ENCODE measurements at places on chromosomes 7 and 10. TPM values are rescaled to one million over a fixed set of nuclear protein-coding genes. Genes with fewer than 3 reads are reported as not detected.

The ACBD7 gene
- 12.0 TPM for total RNA-seq

The CYP2E1 gene
- total RNA-seq = 0.49 TPM

The NOD1 gene
- 8.1 TPM for total RNA-seq

The MSMB gene
- not detected for total RNA-seq

The GSTK1 gene
- 51.0 TPM for total RNA-seq

The BMPER gene
- total RNA-seq = not detected

The WNT8B gene
- 3.8 TPM for total RNA-seq

The IGFBP3 gene
- total RNA-seq = 40.2 TPM

The CLEC5A gene
- not detected for total RNA-seq

The CALML3 gene
- not detected for total RNA-seq

The SFRP5 gene
- not detected for total RNA-seq

The CRYGN gene
- total RNA-seq = 0.32 TPM

The ZNF277 gene
- 20.2 TPM for total RNA-seq

The LIPK gene
- total RNA-seq = not detected

The SPDYE1 gene
- not detected for total RNA-seq

The PNLIP gene
- total RNA-seq = not detected

GRCh38 chr10:43383204-43383971, 12.0 kb downstream of the FXYD4 start:
- H3K27ac ChIP-seq = no peak overlapping the region
- no peak overlapping the region for H3K4me3 ChIP-seq
- H3K36me3 ChIP-seq = peaks cover 12% of the 10 kb centered on the region
- H3K4me1 ChIP-seq = no peaks in the 10 kb centered on the region
- no peaks in the 10 kb centered on the region for H3K27me3 ChIP-seq

DNA sequence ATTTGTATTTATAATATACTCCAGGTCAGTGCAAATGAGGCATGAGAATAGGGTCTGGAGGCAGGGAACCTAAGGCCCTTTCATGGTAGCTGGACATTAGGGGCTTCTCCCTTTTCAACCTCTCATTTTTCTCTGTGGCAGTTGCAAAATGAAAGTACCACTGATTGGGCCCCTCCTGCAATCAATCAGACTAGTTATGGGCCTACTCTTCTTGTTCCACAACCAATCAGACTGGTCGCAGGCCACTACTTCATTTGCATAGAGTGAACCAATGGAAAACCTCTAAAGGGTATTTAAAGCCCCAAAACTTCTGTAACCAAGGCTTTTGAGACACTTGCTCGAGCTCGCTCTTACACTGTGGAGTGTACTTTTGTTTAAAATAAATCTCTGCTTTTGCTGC, 10.0 kb upstream of the PRPS1L1 start:
- H3K27me3 ChIP-seq = no peaks in the 10 kb centered on the region
- no peak overlapping the region for H3K4me3 ChIP-seq
- no peaks in the 10 kb centered on the region for H3K36me3 ChIP-seq
- H3K4me1 ChIP-seq = peaks cover 9% of the 10 kb centered on the region
- no peak overlapping the region for H3K27ac ChIP-seq

GRCh38 chr10:126758867-126759266, 88.4 kb upstream of the C10orf90 start:
- DNase-seq = no peak
- peaks cover 5% of the 10 kb centered on the region for H3K4me1 ChIP-seq
- H3K36me3 ChIP-seq = peaks cover 4% of the 10 kb centered on the region
- no peaks in the 10 kb centered on the region for H3K27me3 ChIP-seq
- H3K4me3 ChIP-seq = no peak overlapping the region
- H3K27ac ChIP-seq = no peak overlapping the region

GRCh38 chr10:103350175-103350516, 794 bp downstream of the PCGF6 start:
- peak overlapping the region; percentile 89 for H3K4me3 ChIP-seq
- no peaks in the 10 kb centered on the region for H3K36me3 ChIP-seq
- no peak overlapping the region for H3K27ac ChIP-seq
- no peak for DNase-seq
- H3K27me3 ChIP-seq = no peaks in the 10 kb centered on the region

GRCh38 chr10:19689231-19689630, 127.0 kb upstream of the PLXDC2 start:
- DNase-seq = no peak
- H3K27me3 ChIP-seq = no peaks in the 10 kb centered on the region
- H3K4me1 ChIP-seq = no peaks in the 10 kb centered on the region
- H3K36me3 ChIP-seq = no peaks in the 10 kb centered on the region
- H3K27ac ChIP-seq = no peak overlapping the region

DNA sequence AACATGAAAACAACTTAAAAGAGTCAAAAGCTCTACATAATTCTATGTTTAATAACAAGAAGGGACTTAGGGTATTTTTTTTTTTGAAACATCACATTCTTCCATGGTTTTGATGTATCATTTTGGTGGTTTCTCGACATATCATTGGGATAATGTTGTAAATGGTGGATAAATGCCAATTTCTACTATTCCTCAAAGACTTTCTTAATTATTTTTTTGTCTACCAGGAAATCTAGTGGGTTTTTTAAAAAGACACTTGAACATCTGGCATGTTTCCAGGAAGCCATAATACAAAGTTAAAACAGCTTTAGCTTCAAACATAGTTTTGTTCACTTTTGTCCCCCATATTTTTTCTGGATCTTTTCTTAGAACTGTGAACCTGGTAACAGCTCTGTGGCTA, 200.4 kb downstream of the DKK1 start:
- no peak overlapping the region for H3K27ac ChIP-seq
- peaks cover 12% of the 10 kb centered on the region for H3K4me1 ChIP-seq
- peaks cover 34% of the 10 kb centered on the region for H3K27me3 ChIP-seq
- no peak for DNase-seq
- H3K4me3 ChIP-seq = no peak overlapping the region

DNA sequence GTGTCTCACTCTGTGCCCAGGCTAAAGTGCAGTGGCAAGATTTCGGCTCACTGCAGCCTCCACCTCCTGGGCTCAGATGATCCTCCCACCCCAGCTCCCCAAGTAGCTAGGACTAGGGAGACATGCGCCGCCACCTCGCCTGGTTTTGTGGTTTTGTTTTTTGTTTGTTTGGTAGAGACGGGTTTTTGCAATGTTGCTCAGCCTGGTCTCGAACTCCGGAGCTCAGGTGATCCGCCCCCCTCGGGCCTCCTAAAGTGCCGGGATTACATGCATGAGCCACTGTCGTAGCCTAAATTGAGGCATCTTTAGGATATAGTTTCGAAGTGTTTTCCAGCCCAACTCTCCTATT, 781 bp downstream of the ZNF727 start:
- no peaks in the 10 kb centered on the region for H3K27me3 ChIP-seq
- peaks cover 10% of the 10 kb centered on the region for H3K36me3 ChIP-seq
- no peak for DNase-seq
- no peaks in the 10 kb centered on the region for H3K4me1 ChIP-seq
- no peak overlapping the region for H3K27ac ChIP-seq

DNA sequence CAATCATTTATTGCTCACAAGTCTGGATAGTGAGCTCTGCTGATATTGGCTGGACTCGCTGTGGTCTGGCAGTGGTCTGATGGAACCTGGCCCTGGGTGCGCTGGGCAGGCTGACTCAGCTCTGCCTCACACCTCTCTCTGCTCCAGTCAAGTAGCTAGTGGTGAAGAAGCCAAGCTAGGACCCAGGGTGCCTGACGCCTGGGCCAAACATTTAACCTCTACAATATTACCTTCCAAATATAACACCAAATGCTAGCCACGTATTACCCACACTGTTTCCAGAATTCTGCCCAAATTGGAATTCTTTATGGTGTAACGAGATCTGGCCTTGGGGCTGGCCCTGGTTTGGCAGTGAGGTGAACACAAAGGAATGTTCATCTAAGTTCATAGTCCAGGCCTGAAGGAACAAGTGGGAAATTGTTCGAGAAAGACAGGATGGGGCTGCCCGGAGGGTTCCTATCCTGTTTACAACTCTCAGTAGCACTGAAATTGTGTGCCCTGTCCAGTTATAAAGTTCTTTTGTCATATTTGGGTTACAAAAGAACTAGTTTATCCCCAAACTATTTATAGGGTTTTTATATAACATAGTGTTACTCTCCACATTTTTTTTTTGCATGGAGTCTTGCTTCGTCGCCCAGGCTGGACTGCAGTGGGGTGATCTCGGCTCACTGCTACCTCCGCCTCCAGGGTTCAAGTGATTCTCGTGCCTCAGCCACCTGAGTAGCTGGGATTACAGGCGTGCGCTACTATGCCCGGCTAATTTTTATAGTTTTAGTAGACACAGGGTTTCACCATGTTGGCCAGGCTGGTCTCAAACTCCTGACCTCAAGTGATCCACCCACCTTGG, 16.3 kb downstream of the OR2AE1 start:
- H3K36me3 ChIP-seq = no peaks in the 10 kb centered on the region
- no peak for DNase-seq
- no peak overlapping the region for H3K4me3 ChIP-seq
- peaks cover 8% of the 10 kb centered on the region for H3K4me1 ChIP-seq
- peaks cover 5% of the 10 kb centered on the region for H3K27me3 ChIP-seq
- H3K27ac ChIP-seq = peak overlapping the region; percentile 65

GRCh38 chr7:129222064-129222463, 2.8 kb upstream of the AHCYL2 start:
- peaks cover 28% of the 10 kb centered on the region for H3K4me1 ChIP-seq
- peaks cover 3% of the 10 kb centered on the region for H3K36me3 ChIP-seq
- H3K27ac ChIP-seq = no peak overlapping the region

DNA sequence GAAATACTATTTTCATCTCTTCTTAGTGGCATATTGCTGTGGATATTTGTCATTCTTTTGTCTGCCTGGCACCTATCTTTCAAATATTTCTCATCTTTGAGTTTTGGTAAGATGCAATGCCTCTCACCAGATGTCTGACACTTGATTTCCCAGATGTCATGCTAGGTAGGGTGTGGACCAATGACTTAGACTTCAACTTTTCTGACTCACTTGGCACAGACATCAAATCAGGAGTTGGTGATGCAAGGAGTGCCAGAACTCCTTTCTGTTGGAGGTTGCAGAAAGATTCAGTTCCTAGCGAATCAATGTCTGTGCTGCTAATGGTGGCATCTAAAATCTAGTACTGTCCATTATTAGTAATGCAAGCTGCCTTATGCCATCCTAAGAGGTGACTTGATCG, 216.9 kb upstream of the FERD3L start:
- DNase-seq = no peak
- no peak overlapping the region for H3K27ac ChIP-seq
- H3K36me3 ChIP-seq = no peaks in the 10 kb centered on the region
- H3K27me3 ChIP-seq = no peaks in the 10 kb centered on the region
- no peak overlapping the region for H3K4me3 ChIP-seq

DNA sequence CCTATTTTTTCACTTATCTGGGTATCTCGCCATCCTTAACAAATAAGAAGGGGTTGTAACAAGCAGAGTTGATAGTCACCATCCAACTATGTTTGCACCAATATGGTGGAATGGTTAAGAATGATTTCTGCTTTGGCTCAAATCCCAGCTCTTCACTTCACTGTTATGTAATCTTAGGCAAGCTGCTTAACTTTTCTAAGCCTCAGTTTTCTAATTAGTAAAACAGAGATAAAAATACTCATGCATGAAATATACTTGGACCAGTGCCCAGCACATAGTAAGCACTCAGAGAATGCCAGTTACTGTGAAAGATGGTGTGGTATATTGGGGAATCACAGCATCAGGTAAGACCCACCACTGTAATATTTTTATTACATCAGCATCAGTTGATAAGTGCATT, 33.6 kb downstream of the ABCB1 start:
- no peaks in the 10 kb centered on the region for H3K4me1 ChIP-seq
- no peak overlapping the region for H3K4me3 ChIP-seq
- no peak overlapping the region for H3K27ac ChIP-seq
- no peaks in the 10 kb centered on the region for H3K36me3 ChIP-seq
- H3K27me3 ChIP-seq = no peaks in the 10 kb centered on the region
- no peak for DNase-seq

- no peaks in the 10 kb centered on the region for H3K27me3 ChIP-seq
- H3K4me1 ChIP-seq = peaks cover 38% of the 10 kb centered on the region
- no peak overlapping the region for H3K4me3 ChIP-seq
- H3K27ac ChIP-seq = no peak overlapping the region
- DNase-seq = no peak
Observed at GRCh38 chr7:86968618-86969017, 90.8 kb downstream of the ELAPOR2 start.

- H3K4me3 ChIP-seq = no peak overlapping the region
- H3K27me3 ChIP-seq = no peaks in the 10 kb centered on the region
- no peak overlapping the region for H3K27ac ChIP-seq
- DNase-seq = no peak
- peaks cover 7% of the 10 kb centered on the region for H3K4me1 ChIP-seq
- H3K36me3 ChIP-seq = peaks cover 3% of the 10 kb centered on the region
Observed at GRCh38 chr7:716222-716621, 10.3 kb upstream of the DNAAF5 start.

DNA sequence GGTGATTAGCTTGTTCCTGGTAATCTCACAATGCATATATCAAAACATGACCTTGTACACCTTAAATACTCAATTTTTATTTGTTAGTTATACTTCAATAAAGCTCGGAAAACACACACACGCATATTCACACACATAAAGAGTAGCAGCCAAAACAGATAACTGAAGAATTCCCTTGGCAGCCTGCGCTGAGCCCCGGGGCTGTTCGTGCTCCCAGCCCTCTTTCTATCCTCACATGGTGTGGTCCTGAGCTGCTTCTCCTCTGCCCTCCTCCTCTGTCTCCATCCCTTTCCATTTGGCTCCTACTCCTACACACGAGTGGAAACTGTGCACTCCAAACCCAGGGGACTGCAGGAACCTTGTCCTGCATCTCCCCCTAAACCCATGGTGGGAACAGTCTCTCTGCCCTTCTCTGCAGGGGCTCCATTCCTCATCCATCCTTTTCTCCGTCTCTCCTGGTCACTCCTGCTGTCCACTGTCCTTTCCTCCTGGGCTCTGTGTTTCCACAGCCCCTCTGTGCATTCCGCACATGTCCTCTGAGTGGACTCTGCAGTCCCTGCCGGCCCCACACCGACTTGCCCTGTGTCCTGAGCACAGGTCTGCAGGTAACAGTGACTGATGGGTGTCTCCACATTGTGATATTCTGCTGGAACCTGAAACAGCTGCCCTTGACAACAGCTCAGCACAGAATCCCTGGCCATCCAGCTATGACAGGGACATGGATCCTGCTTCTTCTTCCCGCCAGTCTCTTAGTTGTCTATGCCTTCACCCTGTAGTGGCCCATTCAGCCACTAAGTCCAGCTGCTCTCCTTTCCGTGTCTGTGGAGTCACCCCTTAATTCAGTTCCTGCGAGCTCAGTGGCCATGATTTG, 216.8 kb upstream of the ZNF32 start:
- no peak for DNase-seq
- no peaks in the 10 kb centered on the region for H3K27me3 ChIP-seq
- H3K4me1 ChIP-seq = no peaks in the 10 kb centered on the region

GRCh38 chr7:126668367-126668752, 584.4 kb downstream of the GRM8 start:
- no peaks in the 10 kb centered on the region for H3K27me3 ChIP-seq
- no peak overlapping the region for H3K27ac ChIP-seq
- DNase-seq = no peak
- no peaks in the 10 kb centered on the region for H3K4me1 ChIP-seq
- H3K4me3 ChIP-seq = no peak overlapping the region

GRCh38 chr7:88664630-88665233, 94.8 kb upstream of the ZNF804B start:
- no peak overlapping the region for H3K4me3 ChIP-seq
- no peaks in the 10 kb centered on the region for H3K27me3 ChIP-seq
- no peak overlapping the region for H3K27ac ChIP-seq
- DNase-seq = no peak

- H3K4me3 ChIP-seq = peak overlapping the region; percentile 70
- no peaks in the 10 kb centered on the region for H3K36me3 ChIP-seq
- no peaks in the 10 kb centered on the region for H3K27me3 ChIP-seq
Observed at GRCh38 chr7:2639695-2640481, 8.1 kb downstream of the TTYH3 start.

All from neural crest cell (in vitro differentiated cells).